ENCODE measurements at places on chromosomes 2 and 18.

DNA sequence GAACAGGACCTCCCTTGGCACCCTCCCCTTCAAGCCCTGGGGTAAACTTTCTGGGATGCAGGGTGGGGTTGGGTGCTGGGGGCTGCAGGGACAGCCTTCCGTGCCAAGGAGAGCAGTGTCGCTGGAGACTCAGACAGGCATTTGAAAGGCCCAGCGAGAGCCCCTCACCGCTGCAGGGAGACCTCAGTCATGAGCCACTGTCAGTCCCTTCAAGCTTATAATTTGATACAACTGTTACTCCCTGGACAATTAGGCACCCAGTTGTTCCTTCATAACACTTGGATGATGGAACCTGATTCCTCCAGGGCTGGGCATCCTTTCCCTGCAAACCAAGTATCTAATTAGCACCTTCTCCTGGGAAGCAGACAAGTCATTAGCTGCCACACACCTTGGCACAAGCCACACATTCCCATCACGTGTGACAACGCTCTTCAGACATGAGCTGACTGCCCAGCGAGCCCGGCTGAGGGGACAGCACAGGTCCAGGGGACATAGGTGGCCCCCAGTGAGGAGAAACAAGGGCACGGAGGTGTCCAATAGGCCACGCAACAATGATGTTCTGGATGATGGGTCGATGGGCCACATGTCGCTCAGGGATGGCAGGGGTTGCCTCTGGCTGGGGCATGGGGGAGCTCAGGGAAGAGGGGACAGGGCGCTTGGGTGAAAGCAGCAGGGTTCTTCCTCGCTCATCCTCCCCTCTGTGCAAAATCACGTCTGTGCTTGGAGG lies 59.6 kb downstream of the KCNF1 start:
- DNase-seq, result no peak

GRCh38 chr2:9813312-9814128 lies 29.8 kb upstream of the TAF1B start:
- peak; percentile 53 for DNase-seq

DNA sequence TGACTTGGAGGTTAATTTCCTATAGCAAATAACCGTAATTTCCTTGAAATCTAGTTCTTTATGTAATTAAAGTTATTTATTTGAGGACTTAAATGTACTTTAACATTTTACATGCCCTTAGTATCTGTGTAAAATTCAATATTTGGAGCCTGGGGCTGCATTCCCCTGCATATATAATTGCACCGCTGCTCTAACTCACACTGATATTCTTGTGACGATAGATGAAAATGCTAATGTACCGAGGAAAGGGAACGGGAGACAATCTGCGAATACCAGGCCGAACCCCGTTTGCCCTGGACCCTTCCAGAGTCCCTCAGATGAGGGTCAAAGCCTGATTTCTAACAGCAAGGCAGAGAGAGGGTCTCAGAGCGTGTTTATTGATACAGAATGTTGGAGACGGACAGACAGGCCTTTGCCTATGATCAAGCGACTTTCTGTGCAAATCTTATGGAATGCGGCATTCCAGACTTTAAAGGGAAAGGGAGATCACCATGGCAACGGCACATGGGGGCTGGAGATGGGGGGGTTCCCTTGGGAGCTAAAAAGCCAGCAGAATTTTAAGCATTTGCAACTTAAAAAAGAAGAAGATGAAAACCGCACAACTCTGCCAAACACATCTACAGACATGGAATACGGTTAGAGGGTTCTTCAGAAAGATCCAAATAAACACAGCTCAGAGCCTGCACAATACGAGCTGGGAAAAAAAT lies 57.6 kb upstream of the TWIST2 start:
- DNase-seq, result peak; percentile 84

DNA sequence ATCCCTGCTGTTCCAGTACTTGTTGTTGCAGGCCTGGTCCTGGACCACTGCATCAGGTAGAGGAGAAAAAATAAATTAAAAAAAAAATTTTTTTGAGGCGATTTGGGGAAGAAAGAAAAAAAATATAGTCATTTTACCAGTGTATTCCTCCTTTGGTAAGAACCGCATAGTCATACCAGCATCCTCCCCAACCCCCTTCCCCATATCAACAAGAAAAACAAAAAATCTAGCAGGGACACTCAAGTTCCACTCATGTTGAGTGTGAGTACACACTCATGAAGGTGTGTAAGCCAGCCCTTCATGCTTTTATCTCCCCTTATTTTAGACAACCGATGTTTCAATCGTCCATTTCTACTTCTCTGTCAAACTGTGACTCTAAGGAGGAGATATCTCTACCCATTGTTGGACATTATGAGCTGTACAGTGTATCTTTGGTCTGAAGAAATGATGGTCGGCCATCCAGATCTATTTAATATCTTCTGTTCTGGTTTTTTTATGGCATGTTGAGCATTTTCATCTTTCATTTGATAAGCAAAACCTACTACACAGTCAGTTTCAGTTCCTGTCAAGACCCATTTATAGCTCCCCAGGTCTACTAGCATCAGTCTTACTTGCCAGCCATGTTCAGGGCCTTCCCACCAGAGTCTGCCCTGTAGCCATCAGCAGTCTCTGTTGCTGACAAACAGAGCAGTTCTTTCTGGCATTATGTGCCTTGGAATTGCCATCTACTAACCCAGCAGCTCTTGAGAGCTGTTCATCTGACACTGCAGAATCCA lies 20.0 kb downstream of the ELP2 start:
- no peak for DNase-seq

DNA sequence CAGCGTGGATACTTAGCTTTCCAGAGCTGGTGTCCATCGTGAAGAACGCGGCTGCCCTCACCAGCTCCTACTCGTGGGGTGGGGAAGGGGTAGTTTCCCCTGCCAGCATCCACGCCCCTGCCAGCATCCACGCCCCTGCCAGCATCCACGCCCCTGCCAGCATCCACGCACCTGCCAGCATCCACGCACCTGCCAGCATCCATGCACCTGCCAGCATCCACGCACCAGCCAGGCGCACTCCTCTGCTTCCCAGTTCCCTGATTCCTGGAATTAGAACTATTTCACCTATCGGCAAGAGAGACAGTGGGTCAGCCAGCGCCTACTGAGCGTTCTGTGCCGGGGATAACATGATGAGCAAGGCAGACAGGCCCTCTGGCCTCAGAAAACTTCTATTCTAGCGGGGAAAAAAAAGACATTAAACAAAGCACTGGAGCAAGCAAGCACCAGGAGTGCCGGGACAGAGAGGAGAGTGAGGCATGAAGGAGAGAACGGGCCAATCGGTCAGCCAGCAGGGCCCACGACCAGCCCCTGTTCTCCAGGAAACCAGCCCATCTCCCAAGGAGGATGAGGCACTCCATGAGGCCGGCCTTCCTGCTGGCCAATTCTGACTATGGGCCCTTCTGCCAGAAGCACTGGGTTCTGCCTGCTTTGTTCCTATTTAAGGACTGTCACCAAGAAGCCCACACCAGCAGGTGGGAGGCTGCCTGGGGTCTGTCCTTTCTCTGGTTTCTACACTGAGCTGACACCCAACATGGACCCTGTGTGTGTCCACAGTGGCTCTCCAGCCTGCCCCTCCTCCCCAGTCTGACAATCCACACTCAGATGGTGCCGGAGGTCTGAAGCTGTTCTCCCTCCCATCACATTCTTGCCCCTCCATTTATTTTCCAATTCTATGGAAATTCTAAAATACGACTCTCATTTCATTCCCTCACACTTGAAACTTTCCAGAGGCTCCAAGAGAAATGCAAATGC lies 78.4 kb upstream of the SALL3 start:
- no peak for DNase-seq

- DNase-seq, result peak; percentile 91
Measured at GRCh38 chr2:164793529-164793928, 48.1 kb downstream of the COBLL1 start.

GRCh38 chr2:191539068-191539467 lies 138.9 kb upstream of the NABP1 start:
- DNase-seq, result peak; percentile 47
